ENCODE measurements at places on chromosomes 16 and 17. TPM values are rescaled to one million over a fixed set of nuclear protein-coding genes. Genes with fewer than 3 reads are reported as not detected.

The SNAI3 gene
- total RNA-seq, result 2.1 TPM

The KRTAP2-1 gene
- total RNA-seq, result not detected

The ENGASE gene
- total RNA-seq, result 42.0 TPM

The TOB1 gene
- 38.2 TPM for total RNA-seq

The NPEPPS gene
- 234 TPM for total RNA-seq

GRCh38 chr17:73119631-73120030 lies 27.1 kb upstream of the SLC39A11 start:
- no peak for DNase-seq

DNA sequence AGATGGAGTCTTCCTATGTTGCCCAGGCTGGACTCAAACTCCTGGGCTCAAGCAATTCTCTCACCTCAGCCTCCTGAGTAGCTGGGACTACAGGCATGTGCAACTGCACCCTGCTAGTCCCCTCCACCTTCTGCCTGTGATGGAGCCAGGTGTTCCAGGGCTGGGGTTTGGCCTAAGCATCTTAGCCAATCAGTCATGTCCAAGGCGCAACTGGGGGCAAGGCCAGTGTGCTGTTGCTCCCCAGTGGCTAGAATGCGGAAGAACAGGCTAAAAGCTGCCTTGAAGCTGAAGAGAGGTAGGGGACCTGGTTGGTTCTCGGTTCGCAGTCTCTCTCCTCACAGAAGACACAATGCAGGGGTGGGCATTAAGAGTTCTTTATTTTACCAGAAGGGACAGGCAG lies 18.6 kb downstream of the FLOT2 start:
- DNase-seq, result peak; percentile 94

DNA sequence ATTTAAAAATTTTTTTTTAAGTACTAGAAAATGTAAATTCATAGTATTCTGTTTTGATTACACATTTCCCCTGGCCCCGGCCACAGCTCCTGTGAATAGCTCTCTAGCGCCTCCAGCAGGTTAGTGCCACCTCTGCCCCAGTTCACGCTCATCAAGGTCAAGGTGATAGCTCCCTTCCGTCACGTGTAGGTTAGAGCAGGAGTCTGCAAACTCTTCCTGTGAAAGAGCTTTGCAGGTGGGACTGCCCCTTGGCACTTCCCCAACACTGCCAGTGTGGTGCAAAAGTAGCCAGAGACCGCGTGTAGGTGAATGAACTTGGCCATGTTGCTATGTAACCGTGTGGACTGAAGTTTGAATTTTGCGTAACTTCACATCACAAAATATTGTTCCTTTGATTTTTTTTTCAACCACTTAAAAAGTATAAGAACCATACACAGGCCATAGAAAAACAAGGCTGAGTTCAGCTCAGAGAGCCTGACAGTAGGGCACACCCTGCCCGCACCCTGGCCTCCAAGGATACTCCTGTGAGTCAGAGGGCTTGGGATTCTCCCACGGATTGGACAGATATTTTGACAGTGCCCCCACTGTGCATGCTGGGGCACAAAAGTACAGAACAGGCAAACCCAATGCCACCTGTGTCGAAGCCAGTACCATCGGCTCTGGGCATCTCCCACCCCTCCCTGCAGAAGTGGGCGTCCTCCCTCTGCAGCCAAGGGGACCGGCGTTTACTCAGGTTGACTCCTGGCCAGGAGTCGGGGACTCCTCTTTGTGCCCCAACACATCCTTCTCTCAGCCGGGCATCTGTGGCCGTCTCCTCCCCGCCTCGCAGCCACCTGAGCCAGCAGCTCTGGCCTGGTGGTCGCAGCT lies 92.0 kb upstream of the CHMP6 start:
- peak; percentile 96 for DNase-seq

DNA sequence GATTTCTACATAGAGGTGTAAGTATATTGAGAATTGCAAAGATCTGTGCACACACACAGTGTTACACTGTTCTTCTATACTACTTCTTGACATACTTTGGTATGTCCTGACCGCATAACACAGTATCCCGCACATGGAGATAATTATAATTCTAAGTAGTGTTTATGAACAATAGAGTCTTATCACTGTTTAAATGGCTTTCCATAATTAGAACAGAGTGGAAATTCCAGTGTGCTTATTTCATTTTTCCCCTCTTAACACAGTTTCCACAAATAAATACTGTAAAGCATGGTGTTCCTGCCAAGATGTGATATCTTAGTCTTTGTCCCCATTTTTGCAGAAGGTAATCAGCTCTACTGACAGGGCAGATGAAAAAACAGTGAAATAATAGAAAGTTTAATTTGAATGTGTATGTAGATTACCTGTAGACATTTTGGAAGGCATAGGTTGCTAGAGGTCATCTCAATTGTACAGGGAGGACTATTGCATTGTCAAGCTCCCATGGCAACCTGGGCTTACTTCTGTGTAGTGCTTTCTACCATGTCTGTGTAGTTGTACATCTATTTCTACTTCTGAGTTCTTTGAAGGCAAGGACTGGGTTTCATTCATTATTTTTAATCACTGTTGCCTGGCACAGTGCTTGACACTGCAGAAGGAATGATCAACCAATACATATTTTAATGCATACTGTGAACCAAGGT lies 10.1 kb upstream of the KRT28 start:
- no peak for DNase-seq

DNA sequence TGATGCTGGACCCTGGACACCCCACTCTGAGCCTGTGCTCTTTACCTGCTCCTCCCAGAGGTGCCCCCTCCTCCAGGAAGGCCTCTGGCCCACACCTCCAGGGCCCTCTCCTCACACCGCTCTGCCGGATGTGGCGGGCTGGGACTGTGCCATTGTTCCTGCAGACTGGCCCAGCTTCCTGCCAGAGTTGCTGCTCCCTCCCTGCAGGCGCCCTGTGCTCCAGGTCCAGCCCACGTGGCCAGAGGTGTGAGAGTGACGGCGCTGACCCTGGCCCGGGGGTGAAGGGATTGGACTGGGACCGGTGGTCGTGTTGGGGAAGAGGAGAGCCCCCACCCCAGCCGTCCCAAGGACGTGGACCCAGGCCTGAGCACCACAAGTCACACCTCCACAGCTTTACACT lies 5.7 kb downstream of the E4F1 start:
- no peak for DNase-seq

DNA sequence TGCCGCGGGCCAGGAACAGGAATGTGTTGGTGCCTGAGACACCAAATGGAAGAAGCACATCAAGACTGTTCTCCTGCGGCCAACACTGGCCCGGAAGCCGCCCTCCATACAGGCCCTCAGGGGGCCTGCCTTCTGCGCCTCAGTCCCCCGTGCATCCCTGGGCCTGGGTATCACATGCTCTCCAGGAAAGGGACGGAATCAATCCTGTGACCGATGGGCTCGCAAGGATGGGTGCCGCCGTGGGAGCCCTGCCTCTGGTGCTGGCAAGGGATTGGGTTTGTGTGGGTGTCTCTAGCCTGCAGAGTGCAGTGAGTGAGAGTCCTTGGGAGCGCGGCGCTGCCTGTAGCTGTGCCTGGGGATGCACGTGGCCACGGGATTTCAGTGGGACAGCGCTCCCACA lies 19.4 kb downstream of the CIBAR2 start:
- no peak for DNase-seq

DNA sequence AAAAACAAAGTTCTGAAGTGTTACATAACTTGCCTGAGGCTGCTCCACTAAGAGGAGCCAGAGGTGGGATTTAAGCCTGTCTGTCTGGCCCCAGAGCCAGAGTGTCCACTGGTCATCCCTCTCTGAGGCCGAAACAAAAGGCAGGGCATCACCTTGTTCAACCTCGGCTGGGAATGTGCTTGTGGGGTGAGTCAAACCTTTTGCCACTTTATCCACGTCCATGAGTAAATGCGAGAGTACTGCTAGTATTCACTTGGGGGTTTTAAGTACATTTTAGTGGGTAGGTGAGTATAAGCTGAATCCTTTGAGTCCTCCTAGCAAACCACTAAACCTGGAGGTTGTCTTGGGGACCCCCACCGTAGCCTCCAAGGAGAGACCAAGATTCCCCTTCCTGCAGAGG lies 103.5 kb downstream of the STX8 start:
- no peak for DNase-seq

DNA sequence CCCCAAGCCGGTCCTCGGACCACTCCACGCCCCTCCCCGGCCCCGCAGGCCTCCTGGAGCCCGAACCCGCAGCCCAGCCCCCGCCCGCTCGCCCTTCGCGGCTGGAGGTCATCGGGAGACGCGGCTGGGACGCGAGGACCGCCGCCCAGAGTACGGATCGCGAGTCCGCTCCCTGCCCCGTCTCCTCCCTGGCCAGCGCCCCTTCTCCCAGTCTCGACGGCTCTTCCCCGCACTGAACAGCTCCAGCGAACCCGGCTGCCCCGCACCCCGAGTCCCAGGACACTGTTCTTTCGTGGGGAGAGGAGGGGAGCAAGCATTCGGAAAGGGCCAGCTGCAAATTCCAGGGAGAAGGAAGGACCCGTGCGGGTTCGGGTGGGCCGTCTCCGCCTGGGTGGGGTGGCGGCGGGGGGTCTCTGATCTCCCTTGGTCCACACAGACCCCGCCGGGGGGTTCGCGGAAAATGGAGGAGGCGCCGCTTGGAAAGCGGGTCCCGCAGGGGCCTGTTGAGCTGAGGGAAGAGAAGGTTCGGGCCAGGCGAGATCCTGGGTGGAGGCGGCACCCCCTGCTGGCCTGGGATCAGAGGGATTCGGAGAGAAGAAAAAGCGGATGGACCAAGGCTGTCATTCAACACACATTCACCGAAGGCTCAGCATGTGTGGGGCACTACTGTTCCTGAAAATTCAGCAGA lies 632 bp upstream of the RTN4RL1 start:
- peak; percentile 92 for DNase-seq

DNA sequence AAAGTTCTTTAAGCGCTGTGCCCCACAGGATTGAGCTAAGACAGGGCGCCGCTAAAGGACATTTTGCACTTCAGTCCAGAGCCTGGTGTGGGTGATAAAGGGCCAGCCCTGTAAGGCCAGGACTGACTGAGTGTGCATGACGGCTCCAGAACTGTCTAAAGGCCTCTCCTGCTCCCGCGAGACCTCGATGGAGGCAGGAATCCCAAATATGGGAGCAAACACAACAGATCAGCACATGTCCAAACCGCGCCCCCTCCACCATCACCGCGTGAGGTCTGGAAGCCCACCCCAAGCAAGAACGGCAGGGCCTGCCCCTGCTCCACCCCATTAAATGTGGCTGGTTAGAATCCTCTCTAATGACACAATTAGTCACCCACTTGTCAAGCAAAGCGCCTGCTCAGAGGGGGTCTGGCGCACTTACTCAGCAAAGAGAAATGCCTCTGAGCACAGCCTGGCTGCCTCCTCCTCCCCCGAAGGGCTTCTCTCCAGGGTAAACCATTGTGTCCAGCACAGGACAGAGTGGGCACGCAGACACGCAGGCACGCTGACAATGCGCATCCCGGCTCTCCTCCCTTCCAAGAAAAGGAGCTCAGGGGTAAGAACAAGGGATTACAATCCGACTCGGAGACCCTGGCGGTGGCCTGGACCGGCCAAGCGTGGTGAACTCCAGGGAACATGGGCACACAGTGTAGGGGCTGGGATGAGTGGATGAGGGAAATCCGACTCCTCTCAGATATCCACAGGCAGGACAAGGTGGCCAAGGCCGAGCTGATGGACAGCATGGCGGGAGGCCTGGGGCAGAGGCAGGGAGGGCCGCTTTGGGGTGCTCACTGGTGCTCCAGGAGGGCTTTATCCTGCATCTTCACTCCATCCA lies 1.5 kb downstream of the MXRA7 start:
- peak; percentile 92 for DNase-seq

- no peak for DNase-seq
Observed at GRCh38 chr16:11587643-11588247, 1.0 kb upstream of the LITAF start.

DNA sequence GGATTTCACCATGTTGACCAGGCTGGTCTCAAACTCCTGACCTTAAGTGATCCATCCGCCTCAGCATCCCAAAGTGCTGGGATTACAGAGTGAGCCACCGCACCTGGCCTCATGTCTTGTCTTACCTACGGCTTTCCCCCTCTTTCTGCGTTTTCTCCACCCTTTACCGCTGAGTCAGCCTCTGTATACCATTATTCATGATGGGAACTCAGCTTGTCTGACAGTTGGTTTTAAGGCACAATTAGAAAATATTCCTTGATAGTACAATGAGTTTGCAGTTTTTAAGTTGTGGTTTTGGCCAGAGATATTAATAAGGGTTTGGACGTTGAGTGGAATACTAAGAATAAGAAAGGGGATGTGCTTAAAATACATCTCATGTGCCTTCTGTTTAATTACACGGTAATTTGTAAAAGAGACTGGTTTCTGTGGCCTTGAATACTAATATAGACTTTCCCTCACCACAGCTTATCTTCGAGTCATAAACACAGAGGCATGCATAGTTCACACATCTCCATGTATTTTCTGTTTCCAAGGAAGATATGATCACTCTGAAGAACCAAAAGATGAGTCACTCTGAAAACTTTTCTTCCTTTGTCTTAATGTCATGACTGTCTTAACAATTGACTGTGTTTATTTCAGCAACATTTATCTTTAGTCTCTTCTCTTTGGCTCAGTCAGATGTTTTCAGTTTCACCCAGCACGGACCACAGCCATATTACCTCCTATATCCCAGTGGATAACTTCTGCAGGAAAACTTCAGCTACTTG lies 54.4 kb downstream of the PITPNC1 start:
- no peak for DNase-seq

DNA sequence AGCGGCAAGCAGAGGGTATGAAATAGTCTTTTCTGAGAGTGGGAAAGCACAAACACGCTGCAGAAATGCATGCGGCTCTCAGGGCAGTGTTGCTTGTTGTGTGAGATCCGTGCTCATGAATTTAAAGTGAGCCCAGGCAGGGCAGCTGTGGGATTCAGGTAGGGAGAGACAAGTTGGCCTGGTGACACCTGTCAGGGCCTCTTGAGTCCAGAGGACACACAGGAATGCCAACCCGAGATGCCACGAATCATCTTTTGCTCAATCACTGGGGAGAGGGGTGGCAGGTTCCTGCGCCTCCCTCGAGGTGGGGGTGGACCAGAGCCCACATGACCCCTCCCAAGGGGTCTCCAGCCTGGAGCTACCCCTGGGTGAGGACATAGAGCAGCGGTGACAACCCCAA lies 211.9 kb downstream of the GSG1L start:
- peak; percentile 38 for DNase-seq

DNA sequence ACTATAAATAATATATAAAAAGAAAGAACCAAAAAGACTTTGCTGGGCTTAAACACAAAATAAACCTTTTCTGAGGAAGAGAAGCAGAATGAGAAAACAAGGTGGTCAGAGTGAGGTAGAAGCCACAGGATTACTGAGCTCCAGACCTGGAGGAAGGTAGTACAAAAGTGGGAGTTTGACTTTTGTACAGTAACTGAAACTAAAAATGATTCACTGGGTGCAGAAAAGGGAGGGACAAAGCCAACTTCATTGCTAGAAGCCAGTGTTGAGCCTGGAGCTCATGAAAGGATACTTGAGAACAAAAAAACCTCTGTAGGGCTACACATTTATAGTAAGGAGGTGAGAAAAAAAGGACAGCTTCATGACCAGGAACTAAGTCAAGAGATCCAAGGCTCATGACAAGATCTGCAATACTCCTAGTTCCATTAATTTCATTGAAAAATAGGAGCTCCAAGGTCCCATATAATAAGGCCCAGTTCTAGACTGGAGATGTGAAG lies 45.5 kb downstream of the PKD1L3 start:
- no peak for DNase-seq

DNA sequence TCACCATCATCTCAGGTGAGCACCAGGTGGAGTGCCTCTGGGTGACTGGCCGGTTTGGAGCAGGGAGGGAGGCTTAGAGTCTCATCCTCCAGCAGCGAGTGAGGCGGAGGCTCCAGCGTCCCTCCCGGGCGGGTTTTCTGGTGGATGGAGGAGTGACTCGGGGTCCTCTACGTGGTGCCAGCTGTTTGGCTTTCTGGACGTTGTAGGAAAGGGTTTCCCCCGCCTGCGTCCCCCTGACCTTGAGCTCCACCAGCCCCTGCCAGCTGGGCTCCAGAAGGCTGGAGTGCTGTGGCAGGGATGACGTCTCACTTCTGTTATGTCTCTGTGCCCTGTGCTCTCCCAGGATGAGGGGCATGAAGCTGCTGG lies 522 bp downstream of the DNASE1 start:
- DNase-seq, result peak; percentile 44
